Activated CD4-positive, CD25-positive, alpha-beta regulatory T cell treated with anti-CD3 and anti-CD28 coated beads, Interleukin-2, amount 50 U/mL, for 24 hours (primary cell): ENCODE measurements at places on chromosomes 2 and 18.

GRCh38 chr18:6150430-6150829 lies 255.1 kb upstream of the TMEM200C start:
- no peak for ATAC-seq

DNA sequence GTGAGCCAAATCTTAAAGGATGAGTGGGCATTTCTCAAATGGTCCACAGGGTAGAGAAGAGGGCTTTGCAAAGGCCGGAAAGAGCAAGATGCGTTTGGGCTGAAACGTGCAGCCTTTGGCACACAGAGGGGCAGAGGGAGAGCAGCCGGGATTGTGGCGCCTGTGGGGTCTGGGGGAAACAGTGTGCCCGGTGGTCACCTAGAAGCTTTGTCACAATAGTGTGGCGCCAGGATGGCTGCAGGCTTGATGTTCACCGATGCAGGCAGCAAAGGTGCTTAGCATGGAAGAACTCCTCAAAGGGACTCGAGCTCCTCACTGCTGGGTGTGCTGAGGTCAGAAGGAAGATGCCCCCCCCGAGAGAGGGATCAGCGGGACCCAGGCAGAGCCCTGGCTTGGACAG lies 23.8 kb downstream of the TPO start:
- no peak for ATAC-seq

GRCh38 chr2:174729797-174730697 lies 34.2 kb downstream of the CHRNA1 start:
- peak; percentile 72 for ATAC-seq

DNA sequence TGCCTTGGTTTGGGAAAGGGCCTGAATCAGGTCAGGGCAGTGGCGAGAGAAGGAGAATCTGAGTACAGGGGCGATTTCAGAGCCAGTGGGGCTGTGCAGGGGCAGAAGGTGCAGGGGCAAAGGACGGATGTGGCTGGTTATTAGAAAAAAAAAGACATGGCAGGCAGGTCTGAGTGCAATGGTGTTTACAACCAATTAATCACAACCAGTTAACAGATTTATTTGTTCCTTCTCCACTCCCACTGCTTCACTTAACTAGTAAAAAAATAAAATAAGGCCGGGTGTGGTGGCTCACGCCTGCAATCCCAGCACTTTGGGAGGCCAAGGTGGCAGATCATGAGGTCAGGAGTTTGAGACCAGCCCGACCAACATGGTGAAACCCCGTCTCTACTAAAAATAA lies 5.5 kb downstream of the TNFRSF11A start:
- ATAC-seq, result no peak

GRCh38 chr2:72954376-72955227 lies 37.3 kb downstream of the EMX1 start:
- no peak for ATAC-seq
